ENCODE measurements at places on chromosomes 11 and 22.

GRCh38 chr11:94786264-94787126 is 18.3 kb downstream of the AMOTL1 start:
- DNase-seq: no peak

- no peak for DNase-seq
These were observed 617 bp upstream of the ARHGAP20 start for GRCh38 chr11:110712659-110713448.

DNA sequence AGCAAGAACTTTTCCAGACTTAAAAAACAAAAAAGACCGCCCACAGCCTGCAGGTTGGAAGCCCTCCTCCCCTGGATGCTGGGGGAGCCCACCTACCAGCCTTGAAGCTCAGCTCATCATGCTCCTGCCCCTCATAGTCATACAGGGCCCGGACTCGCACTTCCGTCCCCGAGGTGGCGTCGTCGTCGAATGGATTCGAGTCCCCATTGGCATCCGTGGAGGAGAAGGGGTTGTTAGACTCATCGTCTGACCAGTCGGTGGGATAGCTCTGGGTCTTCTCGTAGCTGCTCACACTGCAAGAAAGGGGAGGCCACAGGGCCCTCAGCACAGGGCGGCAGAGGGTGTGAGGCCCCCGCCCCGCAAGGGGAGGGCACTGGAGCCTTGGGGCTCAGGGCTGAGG is 19.0 kb upstream of the ARFGAP3 start:
- no peak for DNase-seq

- DNase-seq: no peak
These were observed 42.7 kb downstream of the WEE1 start for GRCh38 chr11:9616042-9616675.

DNA sequence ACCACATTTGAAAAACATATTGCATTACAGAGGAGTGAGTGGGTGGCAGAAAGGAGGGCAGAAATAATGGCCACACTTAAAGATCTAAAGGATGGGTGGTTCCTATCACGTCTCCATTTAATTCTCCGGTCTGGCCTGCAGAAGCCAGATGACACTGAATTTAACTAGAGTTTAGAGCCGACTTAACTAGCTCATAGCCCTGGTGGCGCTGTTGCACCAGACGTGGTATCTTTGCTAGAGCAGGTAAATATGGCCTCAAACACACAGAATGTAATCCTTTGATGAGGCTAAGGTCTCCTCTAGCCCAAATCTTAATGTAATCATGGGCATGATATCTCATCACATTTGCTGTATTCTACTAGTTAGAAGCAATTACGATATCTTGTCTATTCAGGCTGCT is 51.5 kb upstream of the GAL start:
- DNase-seq: peak; percentile 40

DNA sequence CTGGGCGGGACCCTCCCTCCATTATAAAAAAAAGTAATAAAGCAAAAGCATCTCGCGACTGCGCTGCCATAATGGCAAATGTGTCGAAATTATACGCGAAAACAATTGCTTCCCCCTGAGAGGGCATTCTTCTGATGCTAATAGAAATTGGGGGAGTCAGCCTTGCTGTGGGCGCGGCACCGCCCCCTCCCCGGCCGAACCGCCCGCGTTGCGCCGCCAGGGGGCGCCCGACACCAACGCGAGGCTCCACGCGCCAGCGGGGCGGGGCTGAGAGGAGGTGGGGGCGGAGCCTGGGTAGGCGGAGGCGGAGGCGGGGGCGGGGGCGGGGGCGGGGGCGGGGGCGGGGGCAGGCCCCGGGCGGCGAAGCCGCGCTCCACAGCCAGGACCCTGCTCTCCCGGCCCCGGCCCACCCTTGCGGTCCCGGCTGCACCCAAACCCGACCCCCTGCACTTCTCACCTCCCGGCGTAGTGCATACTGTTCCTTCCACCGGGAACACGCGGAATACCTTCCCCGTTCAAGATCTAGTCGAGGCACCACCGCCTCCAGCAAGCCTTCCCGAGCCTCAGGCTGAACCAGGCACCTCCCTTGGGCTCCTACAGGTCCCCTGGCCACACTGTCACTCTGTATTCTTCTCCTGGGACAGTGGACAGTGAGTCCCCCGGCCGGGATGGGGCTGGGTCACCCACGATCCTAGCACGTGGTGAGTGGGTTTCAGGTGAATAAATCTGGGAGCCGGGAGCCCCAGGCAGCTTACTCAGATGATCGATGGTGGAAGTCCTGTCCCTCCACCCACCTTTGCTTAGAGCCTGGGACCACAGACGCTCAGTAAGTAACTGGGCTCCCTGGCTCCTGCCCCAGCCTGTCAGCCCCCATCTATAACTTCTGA is 15.5 kb upstream of the UPK3A start:
- peak; percentile 87 for DNase-seq

DNA sequence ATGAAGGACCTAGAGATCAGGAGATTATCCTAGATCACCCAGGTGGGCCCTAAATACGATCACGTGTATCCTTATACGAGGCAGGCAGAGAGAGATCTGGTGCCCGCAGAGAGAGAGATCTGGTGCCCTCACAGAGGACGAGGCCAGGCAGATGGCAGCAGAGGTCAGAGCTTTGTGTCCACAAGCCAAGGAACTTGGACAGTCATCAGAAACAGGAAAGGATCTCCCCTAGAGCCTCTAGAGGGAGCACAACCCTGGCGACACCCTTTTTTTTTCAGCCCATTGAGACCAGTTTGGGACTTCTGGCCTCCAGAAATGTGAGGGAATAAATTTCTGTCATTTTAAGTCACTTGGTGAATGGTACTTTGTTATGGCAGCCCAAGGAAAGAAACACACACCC is 25.5 kb upstream of the TIMP3 start:
- DNase-seq: no peak

DNA sequence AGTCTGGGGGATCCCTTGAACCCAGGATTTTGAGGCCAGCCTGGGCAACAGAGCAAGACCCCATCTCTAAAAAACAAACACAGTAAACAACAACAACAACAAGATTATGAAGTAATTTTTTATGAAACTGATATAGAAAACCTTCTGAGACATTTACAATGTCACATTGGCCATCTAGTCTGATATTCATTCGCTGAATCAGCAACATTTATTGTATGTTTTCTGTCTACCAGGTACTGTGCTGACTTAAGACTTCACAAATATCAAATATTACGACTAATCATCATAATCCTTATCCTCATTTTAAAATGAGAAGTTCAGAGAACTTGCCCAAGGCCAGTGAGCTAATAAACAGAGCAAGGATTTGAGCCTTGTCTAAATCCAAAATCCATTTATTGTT is 120.8 kb downstream of the ATM start:
- DNase-seq: no peak

- no peak for DNase-seq
These were observed 114.2 kb downstream of the CCDC34 start for GRCh38 chr11:27248576-27249509.

- DNase-seq: no peak
These were observed 27.0 kb upstream of the SLC25A18 start for GRCh38 chr22:17536269-17536668.

- no peak for DNase-seq
These were observed 2.5 kb upstream of the BEST1 start for GRCh38 chr11:61947486-61948210.

DNA sequence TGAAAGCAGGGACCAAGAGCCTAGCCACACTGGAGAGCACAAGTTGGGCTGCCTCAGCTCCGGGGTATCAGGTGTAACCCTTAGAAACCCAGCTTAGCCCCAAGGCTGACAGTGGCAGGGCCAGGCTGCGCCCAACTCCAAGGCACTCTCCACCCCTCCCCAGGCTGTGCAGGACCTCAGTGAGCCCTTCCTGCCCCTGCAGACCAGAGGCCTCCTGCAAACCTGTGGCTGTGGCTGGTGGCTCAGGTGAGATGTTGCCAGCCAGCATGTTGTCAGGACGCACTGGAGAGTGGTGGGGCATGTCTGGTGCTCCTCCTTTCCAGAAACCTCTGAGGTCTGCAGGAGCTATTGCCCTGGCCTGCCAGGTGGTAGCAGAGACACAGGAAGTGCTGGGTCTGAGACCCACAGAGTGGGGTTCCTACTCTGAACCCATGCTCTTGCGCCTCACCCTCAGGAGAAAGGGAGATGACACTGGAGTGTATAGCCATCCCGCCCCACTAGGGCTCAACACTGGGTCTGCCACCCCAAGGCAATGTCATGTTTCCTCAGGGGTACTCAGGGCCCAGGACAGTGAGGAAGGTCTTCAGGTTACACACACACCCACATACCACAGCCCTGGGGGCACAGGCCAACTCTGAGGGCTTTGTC is 2.4 kb upstream of the SCARF2 start:
- DNase-seq: no peak

DNA sequence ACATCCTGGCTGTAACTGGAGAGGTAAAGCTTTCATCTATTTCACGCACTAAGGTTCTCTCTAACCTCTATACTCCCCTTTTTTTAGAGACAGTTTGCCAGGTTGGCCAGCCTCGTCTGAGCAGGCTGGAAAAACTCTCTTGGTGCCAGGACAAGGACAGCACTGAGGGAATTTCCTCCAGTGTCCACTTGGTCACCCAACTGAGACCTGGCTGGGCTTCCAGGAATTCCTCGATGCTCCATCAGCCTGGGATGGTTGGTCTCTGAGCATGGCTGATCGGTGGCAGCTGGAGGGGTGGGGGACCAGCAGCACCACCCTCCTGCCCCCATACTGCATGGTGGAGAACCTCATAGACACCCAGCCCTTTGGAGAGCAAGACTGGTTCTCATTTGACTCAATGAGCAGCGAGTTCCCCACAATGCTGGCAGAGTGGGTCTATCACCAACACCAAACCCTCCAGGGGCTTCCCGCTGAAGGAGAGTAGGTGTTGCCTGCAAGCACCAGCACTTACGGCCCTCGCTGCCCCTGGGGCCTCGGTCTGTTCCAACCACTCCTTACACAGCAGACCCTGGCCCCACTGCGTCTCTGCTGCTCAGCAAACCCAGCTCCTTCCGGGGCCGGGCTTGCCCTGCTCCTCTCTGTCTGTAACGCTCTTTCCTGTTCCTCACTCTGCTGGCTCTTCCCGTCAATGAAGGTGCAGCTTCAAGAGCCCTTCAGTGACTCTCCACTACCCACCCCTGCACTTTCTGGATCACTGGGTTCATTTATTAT is 122.2 kb downstream of the ST3GAL4 start:
- DNase-seq: no peak

DNA sequence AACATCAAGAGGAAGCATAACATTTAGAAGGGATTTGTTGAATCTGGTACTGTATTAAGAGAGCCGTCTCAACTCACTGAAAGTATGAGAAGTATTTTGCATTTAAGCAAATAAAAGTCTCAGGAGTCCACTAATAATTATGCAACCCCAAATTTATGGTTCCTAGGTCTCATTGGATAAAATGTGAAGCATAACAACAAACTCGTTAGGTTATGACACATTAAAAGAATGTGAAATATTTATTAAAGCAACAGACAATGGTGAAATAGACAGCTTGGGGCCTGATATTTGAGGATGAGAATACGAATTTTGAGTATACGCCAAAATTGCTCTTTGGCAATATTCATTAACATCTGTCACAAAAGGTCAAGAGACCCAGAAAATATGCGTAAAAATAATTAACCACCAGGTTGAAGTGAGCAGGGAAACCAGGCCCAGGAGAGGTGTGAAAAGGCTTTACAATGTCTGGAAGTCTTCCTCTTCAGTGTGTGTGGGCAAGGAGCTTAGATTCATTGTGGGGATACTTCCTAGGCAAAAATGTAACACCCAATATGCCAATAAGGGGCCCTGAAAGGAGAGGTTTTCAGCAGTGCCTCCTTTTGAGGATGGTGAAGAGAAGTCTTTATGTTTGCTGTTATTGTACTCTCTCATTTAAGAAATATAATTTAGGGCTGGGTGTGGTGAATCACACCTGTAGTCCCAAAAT is 89.2 kb downstream of the FDX1 start:
- DNase-seq: no peak

DNA sequence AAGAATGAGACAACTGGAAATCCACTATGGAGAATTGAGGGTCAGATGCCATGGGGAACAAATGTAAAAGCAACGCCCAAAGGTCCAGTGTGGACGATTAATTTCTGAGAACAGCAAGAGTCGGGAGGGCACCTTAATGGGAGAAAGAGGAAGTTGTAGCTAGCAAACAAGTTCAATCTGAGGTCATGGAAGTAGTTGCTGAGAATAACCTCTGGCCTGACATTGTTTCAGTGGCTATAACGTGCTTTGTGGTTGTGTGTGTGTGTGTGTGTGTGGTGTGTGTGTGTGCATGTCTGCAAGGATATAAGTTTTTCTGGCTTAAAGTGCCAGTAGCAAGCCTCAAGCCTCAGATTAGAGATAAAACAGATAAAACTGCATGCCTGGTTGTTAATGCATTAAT is 1630.1 kb upstream of the TENM4 start:
- DNase-seq: no peak

- no peak for DNase-seq
These were observed 2.2 kb downstream of the PNPLA2 start for GRCh38 chr11:820655-821511.

- DNase-seq: no peak
These were observed 11.6 kb downstream of the TMEM132A start for GRCh38 chr11:60935676-60936442.

GRCh38 chr22:49380095-49380827 is 447.4 kb downstream of the BRD1 start:
- no peak for DNase-seq

GRCh38 chr11:86443415-86443814 is 68.7 kb downstream of the CCDC81 start:
- DNase-seq: no peak

- no peak for DNase-seq
These were observed 14.7 kb upstream of the TAB1 start for GRCh38 chr22:39384750-39385480.

DNA sequence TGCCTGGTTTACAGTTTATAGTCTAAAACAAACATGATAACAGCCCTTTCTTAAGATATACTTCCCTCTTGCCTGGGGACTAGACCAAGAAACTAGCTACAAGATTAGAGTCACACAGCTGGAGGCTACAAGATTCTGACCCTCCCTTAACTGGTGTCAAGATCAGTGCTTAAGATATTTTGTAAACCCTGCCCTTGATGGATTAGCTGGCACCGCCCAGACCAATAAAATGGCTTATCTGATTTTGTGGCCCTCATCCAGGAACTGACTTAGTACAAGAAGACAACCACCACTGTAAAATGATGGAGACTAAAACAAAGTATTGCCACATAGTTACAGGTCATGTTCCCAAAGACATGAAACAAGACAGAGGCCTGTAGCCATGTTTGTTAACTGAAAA is 53.4 kb downstream of the FAM181B start:
- DNase-seq: no peak

All from T-cell (primary cell).